ENCODE measurements at places on chromosomes 5 and 9.
A peak's percentile ranks its signal among the peaks of the same experiment; 100 is the strongest.

- no peak for DNase-seq
Observed at GRCh38 chr9:113658545-113658895, 195.0 kb downstream of the RGS3 start.

DNA sequence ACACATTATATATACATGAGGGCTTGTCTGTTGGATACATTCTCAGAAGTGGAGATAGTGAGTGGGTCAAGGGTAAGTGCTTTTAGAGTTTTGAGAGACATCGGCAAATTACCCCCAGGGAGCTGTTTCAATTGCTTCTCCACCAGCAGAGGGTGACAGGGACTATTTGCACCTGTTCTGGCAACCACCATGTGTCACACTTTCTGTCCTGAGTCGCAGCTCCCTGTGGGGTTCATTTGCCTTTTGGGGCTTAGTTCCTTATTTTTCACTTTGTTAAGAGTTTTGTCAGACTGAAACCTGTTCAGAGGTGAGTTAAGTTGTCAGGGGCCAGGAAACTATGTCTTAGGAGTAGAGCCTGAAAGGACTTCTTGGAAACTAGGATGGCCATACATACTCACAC lies 20.1 kb upstream of the SLC36A1 start:
- DNase-seq = no peak

DNA sequence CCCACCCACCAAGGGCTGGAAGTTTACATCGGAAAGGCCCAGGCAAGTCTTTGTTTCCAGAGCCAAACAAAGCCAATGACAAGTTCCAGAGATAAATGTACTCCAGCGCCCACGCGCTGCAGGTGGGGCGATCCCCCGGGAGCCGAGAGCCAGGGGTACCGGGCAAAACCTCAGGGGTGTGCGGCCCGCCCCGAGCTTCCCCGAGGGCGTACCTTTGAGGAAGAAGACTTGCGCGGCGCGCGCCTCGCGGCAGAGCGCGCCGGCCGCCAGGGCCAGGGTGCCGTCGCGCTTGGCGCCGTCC lies 671 bp downstream of the DUSP1 start:
- DNase-seq = no peak

DNA sequence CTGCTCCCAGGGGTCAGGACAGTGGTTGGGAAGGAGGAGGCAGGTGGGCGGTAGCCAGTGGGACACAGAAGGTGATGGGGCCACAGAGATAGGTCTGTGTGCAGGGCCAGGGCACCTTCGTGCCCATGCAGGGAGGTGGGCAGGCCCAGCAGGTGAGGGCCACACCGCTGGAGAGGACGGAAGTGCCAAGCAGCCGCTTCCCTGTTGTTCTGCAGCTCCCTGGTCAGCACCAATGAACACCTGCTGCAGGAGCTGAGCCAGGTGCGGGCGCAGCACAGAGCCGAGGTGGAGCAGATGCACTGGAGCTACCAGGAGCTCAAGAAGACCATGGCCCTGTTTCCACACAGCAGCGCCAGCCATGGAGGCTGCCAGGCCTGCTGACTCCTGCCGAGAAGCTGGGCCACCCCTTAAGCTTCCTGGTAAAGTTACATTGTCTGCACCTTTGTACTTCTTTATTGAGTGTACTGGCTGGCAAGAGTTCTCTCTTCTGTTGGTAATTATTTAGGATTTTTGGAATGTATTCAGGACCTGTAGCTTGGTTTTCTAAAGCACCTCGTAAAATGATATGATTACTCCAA lies 40.3 kb downstream of the TPPP start:
- no peak for DNase-seq

- DNase-seq = no peak
Observed at GRCh38 chr9:4591123-4591500, 71.0 kb upstream of the PLPP6 start.

DNA sequence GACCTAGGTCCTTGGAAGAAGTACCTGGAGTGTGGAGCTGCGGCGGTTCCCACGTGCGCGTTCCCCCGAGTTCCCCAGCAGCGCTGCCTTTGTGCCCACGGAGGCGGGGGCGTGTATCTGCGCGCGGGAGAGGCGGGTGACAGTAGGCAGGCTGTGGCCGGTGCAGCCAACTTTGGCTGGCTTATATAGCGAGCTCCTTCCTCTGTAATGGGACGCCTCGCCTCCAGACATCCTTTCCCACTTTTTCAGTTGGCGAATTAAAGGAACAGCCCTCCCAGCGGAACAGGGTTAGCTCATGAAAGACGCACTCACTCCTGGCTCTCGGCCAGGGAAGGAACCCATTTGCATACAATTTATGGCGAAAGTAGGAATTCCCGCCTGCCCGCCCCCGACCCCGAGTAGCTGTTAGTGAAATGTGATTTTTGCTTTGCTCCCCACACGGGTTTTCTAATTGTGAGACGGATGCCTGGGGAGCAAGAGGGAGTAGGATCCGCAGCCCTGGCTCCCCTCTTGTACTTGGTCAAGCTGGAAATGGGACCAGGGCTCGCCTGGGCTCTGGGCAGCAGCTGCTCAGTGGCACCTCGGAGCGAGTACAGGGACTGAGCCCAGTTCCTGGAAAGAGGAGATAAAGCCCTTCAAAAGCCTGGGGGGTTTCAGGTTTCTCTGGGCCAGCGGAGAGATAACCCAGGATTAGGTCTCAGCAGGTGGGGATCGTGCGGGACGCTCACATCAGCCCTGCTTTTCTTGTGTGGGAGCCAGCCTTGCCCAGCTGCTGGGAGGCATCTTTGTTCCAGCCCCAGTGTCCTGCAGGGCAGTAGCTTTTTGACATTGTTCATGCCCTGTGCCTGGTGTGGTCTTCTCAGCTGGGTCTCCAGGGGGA lies at the start of gene TNC:
TSS of gene TNC (minus strand) at position 159 of the 880 bp plus-strand sequence. CDS start 27,139 bp downstream, outside the sequence.
- DNase-seq = peak; percentile 88

DNA sequence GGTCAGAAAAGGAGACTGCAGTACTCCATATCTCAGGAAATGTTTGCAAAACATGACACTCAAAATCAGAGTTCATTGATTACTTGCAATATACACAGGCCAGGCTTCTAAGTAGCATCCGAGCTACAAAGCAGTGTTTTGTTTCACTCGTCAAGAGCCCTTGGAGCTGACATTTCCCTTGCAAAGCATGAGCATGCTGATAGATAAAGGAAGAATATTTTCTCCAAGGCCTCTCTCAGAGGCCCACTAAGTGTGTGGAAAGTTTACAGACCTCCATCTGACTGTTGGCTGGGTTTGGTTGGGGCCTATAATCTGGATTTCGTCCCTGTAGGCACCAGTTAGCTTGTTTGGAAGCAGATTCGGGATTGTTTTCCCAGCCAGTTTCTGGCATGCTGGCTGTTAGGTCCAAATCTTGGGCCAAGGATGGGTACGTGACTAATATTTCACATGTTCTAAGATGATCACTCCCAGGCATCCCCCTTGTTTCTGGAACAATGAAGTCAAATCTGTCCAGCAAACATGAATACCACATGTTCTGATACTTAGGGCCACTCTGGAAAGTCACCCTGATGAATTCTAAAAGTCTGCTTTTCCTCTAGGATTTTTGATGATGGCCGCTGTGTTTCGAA lies 161.3 kb downstream of the RFK start:
- no peak for DNase-seq

GRCh38 chr5:38724301-38725030 lies 121.3 kb upstream of the OSMR start:
- DNase-seq = no peak

GRCh38 chr9:36142510-36143244 lies 6.1 kb downstream of the GLIPR2 start:
- no peak for DNase-seq

DNA sequence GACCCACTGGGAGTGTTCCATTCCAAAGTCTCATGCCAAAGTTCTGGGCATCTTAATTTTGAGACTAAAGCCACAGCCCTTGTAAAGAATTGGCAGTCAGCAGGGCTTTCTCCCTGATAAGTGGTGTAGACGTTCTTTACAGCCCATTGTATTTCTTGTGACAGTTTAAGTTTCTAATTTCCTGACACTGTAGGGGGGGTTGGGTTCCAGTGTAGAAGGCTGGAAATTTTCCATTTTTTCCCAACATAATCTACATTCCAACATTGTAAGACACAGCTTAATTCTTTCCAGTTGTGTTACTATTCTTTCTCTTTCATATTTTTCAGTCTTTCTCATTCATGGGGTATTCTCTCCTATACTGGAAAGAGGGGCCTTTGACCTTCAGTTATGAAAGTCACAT lies 121.1 kb downstream of the FBXL7 start:
- no peak for DNase-seq

DNA sequence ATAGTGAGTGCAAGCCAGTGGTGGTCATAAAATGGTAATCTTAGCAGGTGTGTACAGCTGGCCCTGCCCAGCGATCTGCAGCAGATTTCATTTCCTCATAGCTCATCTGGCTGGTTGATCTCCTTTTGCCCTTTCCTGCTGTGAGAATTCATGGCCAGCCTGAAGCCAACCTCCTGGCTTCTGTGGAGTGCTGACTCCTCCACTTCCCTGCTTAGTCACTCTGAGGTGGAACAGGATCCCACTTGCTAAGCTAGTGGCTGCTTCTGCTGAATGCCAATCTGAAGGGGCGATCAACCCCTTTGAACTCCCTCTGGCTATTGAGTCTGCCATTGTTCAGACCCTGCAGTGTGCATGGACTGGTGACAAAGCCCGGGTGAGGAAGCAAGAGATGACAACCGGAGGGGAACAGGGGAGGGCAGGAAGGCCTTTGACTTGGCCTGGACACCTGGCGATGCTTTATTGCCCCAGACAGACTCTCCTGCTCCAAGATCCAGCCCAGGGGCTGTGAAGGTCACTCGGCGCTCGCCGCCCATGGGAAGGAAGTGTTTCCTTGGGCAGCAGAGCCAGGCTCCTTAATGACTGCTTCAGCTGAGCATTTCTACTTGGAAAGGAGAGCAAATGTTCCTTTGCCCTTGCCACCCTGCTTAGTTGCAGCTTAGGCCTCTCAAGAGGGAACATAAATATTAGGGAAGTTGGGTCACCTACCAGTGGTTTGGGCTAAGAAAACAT lies 341.1 kb downstream of the ZSWIM6 start:
- no peak for DNase-seq

DNA sequence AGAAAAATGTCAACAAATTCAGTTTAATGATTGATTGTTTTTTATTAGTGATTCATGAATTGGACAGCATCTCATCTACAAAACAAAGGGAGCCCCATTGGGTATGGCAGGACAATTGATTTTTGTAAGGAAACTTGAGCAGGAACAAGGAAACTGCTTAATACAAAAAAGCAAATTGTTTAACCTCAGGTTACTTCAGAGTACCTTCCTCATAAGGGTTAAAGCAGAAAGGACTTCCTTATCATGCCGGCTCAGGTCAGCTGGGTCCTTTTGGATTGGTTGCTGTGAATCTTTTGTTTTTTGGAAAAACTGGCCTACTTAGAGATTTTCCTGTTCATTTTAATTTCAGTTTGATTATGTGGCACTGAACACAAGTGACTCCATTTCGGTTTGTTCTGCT lies 211.8 kb downstream of the ARRDC3 start:
- DNase-seq = no peak

DNA sequence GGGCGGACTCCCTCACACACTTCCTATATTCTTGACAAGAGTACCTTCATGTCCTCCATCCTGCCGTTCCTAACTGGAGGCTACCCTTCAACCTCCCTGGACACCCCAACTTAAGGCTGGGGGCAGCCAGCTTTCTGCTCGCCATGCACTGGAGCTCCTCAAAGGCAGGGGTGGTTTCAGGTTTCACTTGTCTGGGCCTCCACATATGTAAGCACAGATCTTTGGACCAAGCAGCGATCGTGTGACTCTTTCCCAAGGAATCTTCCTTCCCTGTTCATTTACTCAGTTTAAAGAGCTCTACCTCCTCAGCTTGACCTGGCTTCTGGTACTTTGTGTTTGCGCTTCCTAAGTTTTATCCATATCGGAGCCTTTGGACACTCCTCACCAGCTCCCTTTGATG lies 34.2 kb upstream of the TRPC7 start:
- DNase-seq = no peak

GRCh38 chr9:110602281-110602680 lies 22.7 kb upstream of the SVEP1 start:
- DNase-seq = no peak

GRCh38 chr5:69492391-69492922 lies at the start of gene OCLN:
OCLN (plus strand) TSS chr5:69492790; CDS start chr5:69504245, 11,455 bp downstream.
- no peak for DNase-seq

- DNase-seq = no peak
Observed at GRCh38 chr5:169421677-169422076, 120.7 kb upstream of the SLIT3 start.

DNA sequence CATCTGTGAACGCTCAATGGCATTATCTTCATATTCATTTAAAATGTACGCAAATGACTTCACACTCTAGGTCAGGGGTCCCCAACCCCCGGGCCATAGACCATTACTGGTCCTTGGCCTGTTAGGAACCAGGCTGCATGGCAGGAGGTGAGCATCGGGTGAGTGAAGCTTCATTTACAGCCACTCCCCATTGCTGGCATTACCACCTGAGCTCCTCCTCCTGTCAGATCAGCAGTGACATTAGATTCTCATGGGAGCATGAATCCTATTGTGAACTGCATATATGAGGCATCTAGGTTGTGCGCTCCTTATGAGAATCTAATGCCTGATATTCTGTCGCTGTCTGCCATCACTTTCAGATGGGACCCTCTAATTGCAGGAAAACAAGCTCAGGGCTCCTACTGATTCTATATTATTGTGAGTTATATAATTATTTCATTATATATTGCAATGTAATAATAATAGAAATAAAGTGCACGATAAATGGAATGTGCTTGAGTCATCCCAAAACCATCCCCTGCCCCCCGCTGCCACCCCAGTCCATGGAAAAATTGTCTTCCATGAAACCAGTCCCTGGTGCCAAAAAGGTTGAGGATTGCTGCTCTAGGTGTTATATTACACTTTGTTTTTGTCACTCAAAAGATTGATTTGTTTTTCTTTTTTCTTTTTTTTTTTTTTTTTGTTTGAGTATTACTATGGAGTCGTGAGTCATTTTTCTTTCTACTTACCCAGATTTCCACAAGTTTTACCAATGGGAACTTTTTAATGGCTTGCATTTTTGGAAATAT lies 127.2 kb downstream of the DOCK8 start:
- DNase-seq = no peak

GRCh38 chr5:68545636-68546295 lies 330.2 kb downstream of the PIK3R1 start:
- no peak for DNase-seq

DNA sequence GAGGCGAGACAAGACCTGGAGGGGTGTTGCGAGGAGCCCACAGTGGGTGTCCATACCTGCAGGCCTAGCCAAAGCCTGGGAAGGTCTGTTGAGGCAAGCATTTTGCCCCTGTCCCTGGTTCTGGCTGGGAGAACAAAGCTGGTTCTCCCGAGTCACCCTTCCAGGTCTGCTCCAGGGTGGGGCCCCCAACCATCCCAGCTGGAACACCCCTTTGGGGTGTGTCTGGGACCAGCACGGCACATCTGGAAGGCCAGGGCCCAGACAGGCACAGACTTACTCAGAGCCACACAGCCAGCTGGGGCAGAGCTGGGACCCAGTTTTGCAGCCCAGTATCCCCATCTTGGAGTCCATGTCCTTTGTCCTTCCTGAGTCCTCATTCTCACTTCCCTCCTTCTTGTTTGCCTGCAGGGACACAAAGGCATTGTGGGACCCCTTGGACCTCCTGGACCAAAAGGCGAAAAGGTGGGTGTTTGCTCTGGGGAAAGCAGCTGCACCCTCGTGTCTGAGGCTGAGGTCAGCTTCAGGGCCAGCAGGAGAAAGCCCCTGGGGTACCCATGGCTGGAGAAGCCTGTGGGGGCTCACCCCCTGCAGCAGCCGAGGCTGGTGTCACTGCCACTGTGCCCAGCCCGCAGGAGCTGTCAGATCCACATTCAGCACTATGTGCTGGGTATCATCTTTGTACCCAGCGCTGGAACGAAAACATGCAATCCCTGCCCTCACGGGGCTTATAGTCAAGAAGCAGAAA lies 38.4 kb upstream of the ORM1 start:
- peak; percentile 32 for DNase-seq

Measured in left hindlimb (tissue), 1 donor.